ENCODE measurements at places on chromosomes 2 and 18. TPM values are rescaled to one million over a fixed set of nuclear protein-coding genes. Genes with fewer than 3 reads are reported as not detected.

Gene POTEJ
- total RNA-seq: not detected

GRCh38 chr2:160292225-160292624 is 92.2 kb upstream of the ITGB6 start:
- DNase-seq: peak; percentile 47

Gene GATA6
- 0.21 TPM for total RNA-seq

- no peak for DNase-seq
These were observed 18.4 kb upstream of the TEX51 start for GRCh38 chr2:126880324-126880723.

DNA sequence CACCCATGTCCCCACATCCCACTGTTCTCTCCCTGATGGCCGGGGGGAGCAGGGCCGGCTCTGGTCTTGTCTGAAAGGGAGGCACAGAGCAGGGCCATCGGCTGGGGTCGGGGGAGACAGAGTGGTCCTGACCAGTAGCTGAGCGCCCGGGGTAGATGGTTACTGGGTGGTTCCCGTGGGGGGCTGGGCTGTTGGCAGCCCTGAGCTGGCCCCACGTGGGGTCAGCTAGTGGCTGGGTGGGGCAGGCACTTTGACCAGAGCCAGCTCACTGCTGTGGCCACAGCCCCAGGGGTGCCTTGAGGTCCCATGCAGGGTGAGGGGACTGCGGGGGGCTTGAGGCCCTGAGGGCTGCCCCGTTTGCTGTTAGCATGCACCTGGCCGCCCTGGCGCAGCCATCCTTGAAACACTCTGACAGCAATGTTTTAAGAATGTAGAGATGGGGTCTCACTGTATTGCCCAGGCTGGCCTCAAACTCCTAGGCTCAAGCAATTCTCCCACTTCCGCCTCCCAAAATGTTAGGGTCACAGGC is 12.3 kb upstream of the NEU4 start:
- no peak for DNase-seq

Data from A673 (cell line).